Activated CD4-positive, alpha-beta T cell treated with anti-CD3 and anti-CD28 coated beads for 4 hours (primary cell): ENCODE measurements at places on chromosomes 16 and 17.

GRCh38 chr17:55159251-55159650 is 105.5 kb upstream of the HLF start:
- DNase-seq, result no peak

DNA sequence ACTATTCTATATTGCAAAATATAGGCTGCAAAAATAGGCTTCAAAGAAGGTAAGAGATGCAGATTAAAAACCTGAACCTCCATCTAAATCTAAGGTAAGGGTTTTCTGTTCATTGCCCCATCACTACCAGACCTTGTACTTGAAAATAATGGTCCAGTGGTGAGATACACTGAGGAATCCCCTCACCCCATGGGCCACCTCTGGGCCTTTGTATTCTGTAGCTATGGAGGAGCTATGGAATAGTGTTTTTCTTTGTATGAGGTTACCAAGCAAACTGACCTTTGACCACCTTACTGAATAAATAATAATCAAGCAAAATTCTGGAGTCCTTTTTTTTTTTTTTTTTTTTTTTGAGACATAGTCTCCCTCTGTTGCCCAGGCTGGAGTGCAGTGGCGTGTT is 4.8 kb upstream of the UBE2Z start:
- no peak for DNase-seq

- no peak for DNase-seq
Observed at GRCh38 chr17:8708025-8708461, 36.6 kb downstream of the CCDC42 start.

GRCh38 chr17:54172096-54172984 is 349.6 kb downstream of the KIF2B start:
- DNase-seq, result no peak

GRCh38 chr16:52494621-52495020 is 52.3 kb downstream of the TOX3 start:
- DNase-seq, result no peak

GRCh38 chr17:48542114-48542656 is 2.7 kb downstream of the HOXB2 start:
- no peak for DNase-seq

DNA sequence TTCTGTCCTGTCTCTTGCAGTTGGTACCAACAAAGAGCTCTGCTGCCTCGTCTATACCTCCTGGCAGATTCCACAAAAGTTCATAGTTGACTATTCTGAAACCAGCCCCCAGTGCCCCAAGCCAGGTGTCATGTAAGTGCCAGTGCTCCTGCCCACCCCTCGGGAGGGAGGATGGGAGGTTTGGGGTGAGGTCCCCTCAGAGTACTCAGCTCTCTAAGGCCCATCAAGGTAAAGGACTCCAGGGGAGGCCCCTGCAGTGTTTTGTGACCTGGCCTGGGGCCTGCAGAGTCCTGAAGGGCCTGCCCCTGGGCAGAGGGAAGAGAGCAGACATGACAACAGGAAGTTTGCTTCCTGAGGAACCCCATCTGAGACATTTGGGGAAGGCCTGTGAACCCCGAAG is 6.4 kb downstream of the CCL18 start:
- DNase-seq, result no peak

GRCh38 chr16:82236415-82236814 is 66.4 kb upstream of the MPHOSPH6 start:
- DNase-seq, result no peak

- no peak for DNase-seq
Observed at GRCh38 chr16:12236589-12236988, 260.1 kb downstream of the SNX29 start.

GRCh38 chr17:33207231-33207630 is 85.9 kb downstream of the ASIC2 start:
- DNase-seq, result no peak
